ENCODE measurements at places on chromosomes 2 and 18.

GRCh38 chr2:232731470-232731869 lies 34.3 kb downstream of the GIGYF2 start:
- no peak for DNase-seq

DNA sequence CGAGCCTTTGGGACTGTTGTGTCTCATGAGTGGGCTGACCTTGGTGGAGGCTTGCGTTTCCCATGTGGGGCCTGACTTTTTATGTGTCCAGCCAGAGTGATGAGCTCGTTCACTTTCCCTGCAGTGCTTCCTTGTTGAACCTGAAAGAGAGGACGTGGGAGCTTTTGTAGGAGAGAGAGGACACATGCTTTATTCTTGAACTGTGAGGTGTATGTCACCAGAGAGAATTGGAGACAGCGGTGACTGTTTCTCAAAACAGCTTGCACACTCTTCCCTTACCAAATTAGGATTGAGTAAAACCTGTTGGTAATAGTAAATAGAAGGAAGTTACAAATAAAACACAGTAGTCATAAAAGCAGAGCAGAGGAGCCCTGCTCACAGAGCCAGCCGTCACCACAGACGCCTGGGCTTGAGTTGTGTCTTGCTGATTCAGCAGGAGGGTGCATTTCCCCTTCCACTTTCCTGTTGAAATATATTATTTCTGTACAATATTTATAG lies 60.7 kb downstream of the INPP4A start:
- no peak for DNase-seq

- no peak for DNase-seq
Measured at GRCh38 chr2:51919395-51919794, 887.5 kb upstream of the NRXN1 start.

DNA sequence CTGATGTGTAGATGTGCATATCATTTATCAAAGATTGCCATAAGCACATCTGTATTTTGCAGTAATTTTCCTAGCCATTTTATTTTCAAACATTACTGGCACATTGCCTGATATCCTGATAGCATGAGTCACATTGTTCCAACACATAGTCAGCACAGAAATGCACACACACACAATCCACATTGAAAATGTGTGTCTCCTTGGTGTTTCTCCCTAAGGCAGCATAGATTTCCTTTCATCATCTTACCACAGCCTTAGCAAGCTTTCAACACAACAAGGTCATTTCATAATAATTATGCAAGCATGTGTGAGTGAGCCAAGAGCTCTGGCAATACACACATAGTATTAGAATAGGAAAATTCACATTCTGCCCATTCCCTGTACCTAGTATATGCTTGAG lies 245.4 kb upstream of the MEIS1 start:
- no peak for DNase-seq

- DNase-seq: peak; percentile 61
Measured at GRCh38 chr18:76252880-76253279, 242.2 kb downstream of the ZNF516 start.

DNA sequence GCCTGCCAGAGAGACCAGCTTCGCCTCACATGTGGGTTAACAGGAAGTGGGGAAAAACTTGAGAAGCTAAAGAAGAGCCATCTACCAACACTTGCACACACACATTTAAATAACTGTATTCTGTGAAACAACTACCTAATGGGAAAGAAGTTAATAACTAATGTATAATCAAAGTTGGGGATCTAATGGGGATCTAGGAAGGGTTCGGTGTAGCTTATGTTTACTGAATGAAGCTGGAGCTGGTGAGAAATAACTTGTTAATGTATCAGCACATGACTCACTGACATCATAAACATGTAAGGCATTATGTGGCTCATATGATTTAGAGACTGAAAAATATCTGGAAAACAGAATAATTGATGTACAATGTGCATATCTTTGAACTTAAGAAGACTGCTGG lies 421.3 kb upstream of the NXPH2 start:
- DNase-seq: no peak

- DNase-seq: no peak
Measured at GRCh38 chr2:233858331-233858730, 4.0 kb upstream of the HJURP start.

DNA sequence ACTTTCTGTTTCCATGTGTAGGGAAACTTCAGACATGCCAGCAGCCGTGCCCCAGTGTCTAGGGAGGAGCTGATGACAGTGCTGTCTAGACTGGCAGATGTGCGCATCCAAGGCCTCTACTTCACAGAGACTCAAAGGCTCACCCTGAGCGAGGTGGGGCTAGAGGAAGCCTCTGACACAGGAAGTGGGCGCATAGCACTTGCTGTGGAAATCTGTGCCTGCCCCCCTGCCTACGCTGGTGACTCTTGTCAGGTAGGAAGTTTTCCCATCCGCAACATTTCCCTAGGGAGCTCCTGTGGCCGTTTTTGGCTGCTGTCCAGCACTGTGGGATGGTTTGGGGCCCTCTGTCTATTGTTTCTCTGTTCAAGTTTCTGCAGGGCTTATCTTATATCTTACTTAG lies 143.1 kb upstream of the TTC39C start:
- DNase-seq: no peak

DNA sequence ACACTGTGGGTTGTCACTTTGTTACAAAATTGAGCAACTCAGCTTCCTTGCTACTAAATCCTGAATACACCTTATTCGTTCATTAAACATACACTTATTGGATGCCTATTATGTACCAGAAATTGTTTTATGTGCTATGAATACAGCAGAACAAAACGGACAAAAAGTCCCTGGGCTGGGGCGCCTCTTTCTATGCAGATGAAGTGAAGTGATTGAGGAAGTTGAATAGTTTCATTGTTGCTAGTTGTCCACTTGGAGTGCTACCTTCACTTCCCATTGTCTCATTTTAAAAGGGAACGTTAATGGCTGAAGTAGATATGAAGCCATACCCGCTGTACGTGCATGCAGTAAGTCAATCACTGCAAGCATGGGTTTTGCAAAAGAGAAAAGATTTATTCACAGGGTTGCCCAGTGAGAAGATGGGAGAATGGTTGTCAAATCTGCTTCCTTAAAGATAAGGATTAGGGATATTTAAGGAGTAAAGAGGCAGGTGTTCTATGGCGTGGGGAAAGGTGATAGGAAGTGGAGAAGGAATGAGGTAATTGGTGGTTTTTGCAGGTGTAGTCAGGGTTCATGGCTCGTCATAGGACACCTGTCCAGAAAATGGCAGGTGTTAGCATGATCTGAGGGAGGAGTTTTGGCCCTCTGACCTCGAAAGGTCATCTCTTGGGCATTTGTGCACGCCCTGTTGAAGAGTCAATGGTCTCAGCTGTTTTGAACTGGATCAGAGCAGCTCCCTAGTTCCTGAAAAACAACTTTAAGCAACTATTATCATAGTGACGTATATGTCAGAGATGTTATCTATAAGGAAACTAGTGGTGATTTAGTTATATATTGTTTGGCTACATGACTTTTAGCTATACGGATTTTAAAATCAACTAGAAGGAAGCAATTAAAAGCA lies 23.5 kb downstream of the TRPM8 start:
- DNase-seq: no peak

DNA sequence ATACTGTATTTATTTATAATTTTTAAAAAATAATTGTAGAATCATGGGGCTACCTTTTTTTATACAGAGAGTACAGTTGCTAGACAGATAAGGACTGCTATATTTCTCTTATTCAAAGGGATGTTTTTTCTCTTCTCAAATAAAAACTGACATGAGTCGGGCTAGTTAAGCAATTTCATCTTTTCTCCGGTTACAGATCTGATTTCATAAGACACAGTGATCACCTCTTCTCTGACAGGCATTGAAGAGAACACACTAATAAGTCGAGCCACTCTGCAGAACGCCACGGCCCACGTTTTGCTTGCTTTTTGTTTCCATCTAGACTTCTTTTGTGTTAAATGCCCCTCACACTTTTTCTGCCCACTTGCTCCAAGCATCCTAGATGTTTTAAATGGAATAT lies 85.4 kb downstream of the HNRNPLL start:
- no peak for DNase-seq

GRCh38 chr2:217045700-217046475 lies 186.0 kb upstream of the TNP1 start:
- DNase-seq: no peak

GRCh38 chr18:64380117-64380516 lies 231.2 kb upstream of the LINC00305 start:
- DNase-seq: no peak

DNA sequence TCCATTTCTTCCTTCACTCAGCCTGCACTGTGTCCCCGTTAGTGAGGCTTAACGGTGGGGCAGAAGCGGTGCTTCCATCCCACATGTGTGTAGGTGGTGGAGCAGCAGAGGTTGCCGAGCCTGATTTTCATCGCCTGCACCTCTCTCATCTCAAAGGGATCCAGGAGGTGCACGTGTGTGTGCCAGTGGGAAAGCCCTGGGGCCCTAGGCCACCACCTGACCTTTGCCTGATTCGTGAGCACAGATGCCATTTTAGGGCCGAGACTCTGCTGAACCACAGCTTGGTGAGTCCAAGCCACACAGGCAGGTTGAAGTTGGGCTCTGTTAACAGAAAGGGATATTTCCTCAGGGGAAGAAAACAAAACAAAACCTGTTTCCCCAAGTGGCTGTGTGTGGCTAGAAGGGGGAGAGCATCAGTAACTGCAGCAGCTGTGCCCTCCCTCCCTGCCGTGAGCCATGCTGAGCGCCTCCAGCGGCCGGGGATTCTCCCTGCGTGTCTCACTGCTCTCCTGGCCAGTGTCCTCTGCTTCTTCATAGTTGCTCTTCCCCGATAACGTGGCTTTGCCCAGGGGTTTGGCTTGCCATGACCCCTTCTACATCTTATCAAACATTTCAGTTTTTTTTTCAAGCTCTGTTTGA lies 81.5 kb downstream of the MAPRE2 start:
- DNase-seq: peak; percentile 49

DNA sequence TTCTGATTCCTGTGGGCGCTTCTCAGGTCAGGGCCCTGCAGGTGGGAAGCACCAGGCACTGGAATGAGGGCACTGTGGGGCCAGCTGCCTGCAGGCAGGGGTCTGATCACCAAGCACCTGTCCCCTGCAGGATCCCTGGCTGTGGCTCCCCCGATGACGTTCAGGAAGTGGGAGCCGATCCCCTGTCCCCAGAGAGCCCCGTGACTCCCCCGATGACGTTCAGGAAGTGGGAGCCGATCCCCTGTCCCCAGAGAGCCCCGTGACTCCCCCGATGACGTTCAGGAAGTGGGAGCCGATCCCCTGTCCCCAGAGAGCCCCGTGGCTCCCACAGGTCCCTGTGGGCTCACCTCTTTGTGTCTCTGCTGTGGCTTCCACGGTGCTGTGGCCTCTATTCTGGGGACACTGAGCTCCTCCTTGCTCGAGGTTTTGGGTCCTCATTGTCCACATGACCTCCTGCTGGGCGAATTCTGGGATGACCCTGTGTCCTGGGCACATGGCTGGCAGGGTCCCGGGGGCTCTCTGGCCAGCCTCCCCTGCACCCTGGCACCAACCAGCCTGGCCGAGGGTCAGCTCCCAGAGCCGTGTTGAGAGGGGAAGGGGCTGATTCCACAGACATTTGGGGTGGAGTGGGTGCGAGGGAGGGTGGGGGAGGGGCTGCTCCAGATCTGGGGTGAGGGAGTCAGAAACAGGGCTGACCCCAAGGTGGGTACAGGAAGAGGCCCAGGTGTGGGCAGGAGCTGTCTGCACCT lies 4.8 kb downstream of the NEU4 start:
- no peak for DNase-seq

- DNase-seq: no peak
Measured at GRCh38 chr18:3411854-3412268, 38.1 kb upstream of the TGIF1 start.

DNA sequence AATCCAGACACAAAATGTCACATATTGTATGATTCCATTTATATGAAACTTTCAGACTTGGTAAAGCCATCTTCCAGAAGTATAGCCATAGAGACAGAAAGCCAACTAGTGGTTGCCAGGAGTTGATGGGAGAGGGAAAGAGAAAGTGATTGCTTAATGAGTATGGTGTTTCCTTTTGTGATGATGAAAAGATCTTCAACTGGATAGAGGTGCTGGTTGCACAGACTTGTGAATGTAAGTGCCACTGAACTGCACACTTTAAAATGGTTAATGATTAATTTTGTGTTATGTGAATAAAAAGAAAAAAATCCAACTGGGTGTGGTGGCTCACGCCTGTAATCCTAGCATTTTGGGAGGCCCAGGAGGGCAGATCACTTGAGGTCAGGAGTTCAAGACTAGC lies 135.3 kb upstream of the SLC1A4 start:
- DNase-seq: no peak

- DNase-seq: no peak
Measured at GRCh38 chr2:82781176-82781915, 1677.7 kb downstream of the SUCLG1 start.

GRCh38 chr18:51998711-51999110 lies 341.3 kb upstream of the DCC start:
- DNase-seq: no peak

DNA sequence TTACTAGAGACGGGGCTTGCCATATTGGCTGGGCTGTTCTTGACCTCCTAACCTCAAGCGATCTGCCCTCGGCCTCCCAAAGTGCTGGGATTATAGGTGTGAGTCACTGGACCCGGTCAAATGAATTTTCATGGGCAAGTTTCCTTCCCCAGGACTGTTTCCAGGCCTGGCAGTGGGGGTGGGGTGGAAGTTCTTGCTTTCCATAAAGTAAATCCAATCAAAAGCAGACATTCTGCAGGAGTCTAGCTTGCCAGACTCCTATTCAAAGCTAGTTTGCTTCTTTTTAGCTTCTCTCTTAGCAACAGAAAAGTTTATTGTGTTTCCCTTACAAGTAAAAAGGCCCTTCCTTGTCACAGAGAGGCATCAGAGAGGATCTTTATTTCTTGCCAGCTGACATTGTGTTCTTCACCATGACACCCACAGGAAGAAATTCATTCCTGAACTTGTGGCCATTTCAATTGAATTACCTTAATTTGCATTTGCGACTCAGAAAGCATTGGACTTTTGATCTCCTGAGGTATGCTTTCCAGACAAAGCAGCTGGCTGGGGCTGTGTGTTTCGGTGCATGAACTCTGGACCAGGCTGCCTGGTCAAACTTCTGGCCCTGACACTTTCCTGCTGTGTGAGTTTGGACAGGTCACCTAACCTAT lies 37.9 kb downstream of the LYPD1 start:
- DNase-seq: no peak
